ENCODE measurements at places on chromosomes 5 and 9.

DNA sequence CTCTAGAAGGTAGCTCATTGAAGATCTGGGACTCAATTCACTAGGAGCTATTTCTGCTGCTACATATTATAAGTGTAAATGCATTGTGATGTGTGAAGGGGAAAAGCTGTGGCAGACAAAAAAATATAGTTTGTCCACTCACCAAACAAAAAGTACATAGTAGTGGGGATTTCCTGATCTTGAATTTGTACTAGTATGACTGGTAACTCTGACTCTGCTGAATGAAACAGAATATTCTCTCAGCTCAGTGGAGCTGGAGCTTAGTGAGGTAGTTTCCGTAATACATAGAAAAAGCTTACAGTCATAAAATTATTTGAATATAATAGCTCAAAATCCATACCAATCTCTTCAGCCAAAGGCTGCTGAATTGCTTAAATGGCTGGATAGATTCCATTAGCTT is 455.6 kb upstream of the CD180 start:
- no peak for DNase-seq

DNA sequence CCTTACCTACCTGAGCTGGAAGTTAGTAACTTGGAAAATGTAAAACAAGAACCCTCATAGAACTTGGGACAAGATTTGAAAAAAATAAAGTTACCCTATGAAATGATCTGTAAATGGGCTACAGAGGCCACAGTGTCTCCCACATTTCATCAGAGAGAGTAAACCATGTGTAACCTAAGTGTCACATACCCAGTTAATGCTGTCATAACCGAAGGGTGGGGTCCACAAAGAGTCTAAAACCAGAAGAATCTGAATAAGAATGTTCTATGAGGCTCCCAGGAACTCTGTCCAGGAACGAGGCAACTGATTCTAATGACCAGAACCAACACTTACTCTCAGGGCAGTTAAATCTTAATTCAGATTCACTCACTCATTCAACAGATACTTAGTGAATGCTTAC is 1.0 kb upstream of the FAM13B start:
- DNase-seq: peak; percentile 42

- DNase-seq: peak; percentile 76
Measured at GRCh38 chr9:129596541-129597331, 24.2 kb downstream of the C9orf50 start.

GRCh38 chr9:81389569-81389993 is 299.8 kb downstream of the TLE1 start:
- peak; percentile 95 for DNase-seq

GRCh38 chr5:86613455-86613854 is 4.3 kb upstream of the COX7C start:
- DNase-seq: no peak

DNA sequence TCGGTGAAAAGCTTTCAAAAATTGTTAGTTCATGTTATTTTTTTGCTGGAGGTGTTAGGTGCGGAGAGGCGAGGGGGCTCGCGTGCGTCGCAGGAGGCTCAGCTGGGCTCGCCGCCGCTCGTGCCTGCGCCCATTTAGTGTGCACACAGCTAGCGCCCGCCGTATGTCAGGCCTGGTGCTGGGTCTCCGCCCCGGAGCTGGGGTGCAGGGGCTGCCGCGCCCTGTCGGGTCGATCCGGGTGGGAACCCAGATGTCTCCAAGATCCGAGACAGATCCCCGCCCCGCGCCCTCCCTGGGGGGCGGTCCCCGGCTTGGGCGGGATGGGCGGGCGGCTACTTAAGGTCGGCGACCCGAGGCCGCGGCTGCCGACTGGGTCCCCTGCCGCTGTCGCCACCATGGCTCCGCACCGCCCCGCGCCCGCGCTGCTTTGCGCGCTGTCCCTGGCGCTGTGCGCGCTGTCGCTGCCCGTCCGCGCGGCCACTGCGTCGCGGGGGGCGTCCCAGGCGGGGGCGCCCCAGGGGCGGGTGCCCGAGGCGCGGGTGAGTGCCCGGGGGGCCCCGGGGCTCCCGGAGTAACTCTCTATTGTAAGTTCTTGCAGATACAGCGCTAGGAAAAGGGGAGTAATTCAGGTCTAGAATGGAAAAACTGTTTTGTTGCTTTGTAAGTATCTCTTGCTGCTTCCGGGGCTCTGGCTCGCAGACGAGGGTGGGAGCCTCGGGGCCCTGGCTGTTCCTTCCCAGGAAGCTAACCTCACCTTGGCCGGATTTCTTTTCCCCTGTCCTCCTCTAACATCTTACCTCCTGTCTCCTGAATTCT is 31.7 kb downstream of the GSN start:
- DNase-seq: peak; percentile 25

DNA sequence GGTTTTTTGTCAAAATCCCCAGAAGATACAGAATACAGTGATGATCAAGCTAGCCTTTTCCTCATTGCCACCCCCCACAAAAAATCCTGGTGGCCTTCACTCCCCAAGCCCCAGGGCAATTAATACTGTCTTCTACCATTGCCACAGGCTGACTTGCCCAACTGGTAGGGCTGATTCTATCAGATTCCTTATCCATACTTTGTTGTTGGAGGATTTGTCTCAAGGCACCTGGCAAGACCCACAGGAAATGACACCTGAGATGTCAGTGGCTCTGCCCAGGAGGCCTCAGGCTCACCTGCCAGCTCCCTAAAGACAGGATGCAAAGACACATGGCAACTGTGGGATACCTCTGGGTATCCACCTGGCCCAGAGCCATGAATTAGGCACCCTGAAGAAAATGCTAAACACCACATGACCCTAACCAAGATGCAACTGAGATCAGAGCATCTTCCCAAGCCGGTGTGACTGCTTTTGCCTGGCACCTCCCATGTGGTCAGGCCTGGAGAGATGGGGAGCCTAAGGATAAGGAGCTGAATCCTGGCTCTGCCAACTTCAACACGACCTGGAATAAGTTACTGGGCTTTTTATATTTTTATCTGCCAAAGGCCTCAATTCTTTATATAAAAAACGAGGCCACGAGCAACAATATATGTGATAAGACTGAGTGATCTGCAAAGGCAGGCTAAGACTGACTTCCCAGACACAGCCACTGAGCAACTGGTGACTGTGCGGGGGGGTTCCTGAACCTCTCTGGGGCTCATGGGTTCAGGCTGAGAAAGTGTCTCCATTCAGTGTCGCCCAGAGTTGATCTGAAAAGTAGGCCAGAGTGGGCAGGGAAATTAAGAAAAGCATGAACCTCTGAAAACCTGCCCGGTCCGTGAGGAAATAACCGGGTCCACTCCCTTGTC is 944 bp downstream of the ATOX1 start:
- DNase-seq: no peak

GRCh38 chr5:125424402-125425141 is 678.1 kb upstream of the ZNF608 start:
- no peak for DNase-seq
